ENCODE measurements at places on chromosomes 3 and 15.

- DNase-seq = no peak
These were observed 4.6 kb downstream of the ATP11B start for GRCh38 chr3:182797876-182798275.

GRCh38 chr3:185308126-185308754 lies 54.4 kb upstream of the EHHADH start:
- DNase-seq = no peak

GRCh38 chr15:88938802-88939485 lies 25.8 kb upstream of the MFGE8 start:
- no peak for DNase-seq

- no peak for DNase-seq
These were observed 16.2 kb downstream of the FYCO1 start for GRCh38 chr3:45979378-45979777.

DNA sequence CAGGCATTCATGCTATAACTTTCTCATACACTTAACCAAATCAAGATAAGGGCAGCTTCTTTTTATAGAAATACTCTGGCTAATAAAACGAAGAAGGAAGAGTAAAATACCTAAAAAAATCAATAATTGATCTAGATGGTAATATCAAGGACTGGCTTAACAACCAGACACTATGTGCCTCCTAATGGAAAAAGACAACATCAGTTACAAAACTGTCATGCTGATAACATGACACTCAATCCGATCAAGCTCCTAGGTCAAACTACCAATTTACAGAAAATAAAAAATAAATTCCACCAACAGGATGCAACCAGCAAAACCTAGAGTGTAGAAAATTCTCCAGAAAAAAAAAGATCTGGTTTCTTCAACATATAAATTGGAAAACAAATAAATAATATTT lies 634.6 kb downstream of the IGSF11 start:
- DNase-seq = no peak

GRCh38 chr3:194130807-194131589 lies 5.0 kb upstream of the HES1 start:
- DNase-seq = no peak

- no peak for DNase-seq
These were observed 64.3 kb upstream of the LEKR1 start for GRCh38 chr3:156761713-156762451.

GRCh38 chr15:90642464-90643300 lies 74.5 kb upstream of the BLM start:
- no peak for DNase-seq

DNA sequence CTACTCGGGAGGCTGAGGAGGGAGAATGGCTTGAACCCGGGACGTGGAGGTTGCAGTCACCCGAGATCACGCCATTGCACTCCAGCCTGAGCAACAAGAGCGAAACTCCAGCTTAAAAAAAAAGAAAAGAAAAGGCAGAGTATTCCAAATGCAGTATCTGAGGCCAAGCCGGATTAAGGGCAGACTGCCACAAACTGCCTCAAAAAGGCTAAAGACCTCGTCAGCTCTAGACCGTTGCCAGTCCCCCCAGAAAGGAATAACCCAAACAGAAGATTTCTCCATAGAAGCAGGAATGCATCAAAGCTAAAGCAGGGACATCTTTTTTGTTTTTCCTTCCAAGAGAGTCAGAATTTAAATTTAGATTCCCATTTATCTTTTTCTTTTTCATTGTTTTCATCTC lies 72.9 kb downstream of the TM4SF4 start:
- no peak for DNase-seq

GRCh38 chr3:54064486-54064885 lies 57.9 kb upstream of the CACNA2D3 start:
- no peak for DNase-seq

DNA sequence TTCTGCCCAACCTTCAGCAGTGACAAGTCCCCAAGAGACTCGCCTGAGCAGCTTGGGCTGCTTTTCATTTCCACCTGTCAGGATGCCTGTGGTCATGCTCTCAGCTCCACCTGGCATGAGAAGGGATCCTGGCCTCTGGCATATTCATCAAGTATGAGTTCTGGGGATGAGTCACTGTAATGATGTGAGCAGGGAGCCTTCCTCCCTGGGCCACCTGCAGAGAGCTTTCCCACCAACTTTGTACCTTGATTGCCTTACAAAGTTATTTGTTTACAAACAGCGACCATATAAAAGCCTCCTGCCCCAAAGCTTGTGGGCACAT lies 3.5 kb downstream of the MYD88 start:
- no peak for DNase-seq
